Cerebellum (tissue), 4 donors: ENCODE measurements at places on chromosomes 2 and 18. TPM values are rescaled to one million over a fixed set of nuclear protein-coding genes. Genes with fewer than 3 reads are reported as not detected.

UGT1A8 gene
- not detected for total RNA-seq

- no peak for DNase-seq
These were observed 82.8 kb upstream of the TMEM18 start for GRCh38 chr2:760001-760400.

- DNase-seq: no peak
These were observed 312.6 kb upstream of the VRK2 start for GRCh38 chr2:57733956-57734355.

DNA sequence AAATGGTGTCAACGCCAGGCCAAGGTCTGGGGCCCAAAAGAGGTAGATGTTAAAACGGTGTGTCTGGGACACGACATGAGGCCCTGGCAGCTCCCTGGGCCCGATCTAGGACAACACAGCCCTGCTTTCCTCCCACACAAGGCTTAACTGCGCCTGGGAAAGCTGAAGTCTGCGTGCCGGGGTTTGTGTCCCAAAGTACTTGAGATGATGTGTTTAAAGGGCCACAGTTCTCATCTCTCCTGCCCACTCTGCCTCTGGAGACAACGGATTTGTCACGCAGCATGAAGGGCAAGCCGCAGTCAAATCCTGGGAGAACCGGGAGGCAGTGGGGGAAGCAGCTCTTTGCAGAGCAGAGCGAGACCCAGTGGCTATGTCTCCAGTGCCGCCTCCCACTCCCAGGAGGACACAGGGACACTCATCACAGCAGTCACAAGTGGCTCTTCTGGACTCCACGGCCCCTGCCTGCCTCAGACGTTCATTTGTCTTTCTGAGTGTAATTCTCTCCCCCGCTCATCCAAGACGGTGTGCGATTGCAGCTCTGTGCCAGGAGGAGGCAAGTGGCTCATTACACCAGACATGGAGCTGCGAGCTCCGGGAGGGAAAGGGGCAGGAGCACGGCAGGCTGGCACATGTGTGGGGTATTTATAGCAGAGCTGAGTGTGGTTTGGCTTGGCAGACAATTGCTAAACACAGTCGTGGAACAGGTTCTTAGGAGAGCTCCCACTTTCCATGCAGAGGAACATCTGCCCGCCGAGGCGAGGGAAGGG is 57.7 kb upstream of the SEMA4C start:
- DNase-seq: peak; percentile 45

AGXT gene
- not detected for total RNA-seq

TXNDC9 gene
- total RNA-seq: 36.0 TPM

GRCh38 chr18:67290421-67290820 is 226.1 kb downstream of the DSEL start:
- DNase-seq: no peak

GRCh38 chr2:134324947-134325346 is 71.1 kb downstream of the MGAT5 start:
- no peak for DNase-seq

GCKR gene
- 0.54 TPM for total RNA-seq

FIGN gene
- total RNA-seq: 22.1 TPM

KCNE4 gene
- total RNA-seq: 1.5 TPM

- DNase-seq: no peak
These were observed 109.8 kb downstream of the TACR1 start for GRCh38 chr2:75089471-75089870.
